BJ (cell line): ENCODE measurements at places on chromosomes 7 and 10. TPM values are rescaled to one million over a fixed set of nuclear protein-coding genes. Genes with fewer than 3 reads are reported as not detected.

DNA sequence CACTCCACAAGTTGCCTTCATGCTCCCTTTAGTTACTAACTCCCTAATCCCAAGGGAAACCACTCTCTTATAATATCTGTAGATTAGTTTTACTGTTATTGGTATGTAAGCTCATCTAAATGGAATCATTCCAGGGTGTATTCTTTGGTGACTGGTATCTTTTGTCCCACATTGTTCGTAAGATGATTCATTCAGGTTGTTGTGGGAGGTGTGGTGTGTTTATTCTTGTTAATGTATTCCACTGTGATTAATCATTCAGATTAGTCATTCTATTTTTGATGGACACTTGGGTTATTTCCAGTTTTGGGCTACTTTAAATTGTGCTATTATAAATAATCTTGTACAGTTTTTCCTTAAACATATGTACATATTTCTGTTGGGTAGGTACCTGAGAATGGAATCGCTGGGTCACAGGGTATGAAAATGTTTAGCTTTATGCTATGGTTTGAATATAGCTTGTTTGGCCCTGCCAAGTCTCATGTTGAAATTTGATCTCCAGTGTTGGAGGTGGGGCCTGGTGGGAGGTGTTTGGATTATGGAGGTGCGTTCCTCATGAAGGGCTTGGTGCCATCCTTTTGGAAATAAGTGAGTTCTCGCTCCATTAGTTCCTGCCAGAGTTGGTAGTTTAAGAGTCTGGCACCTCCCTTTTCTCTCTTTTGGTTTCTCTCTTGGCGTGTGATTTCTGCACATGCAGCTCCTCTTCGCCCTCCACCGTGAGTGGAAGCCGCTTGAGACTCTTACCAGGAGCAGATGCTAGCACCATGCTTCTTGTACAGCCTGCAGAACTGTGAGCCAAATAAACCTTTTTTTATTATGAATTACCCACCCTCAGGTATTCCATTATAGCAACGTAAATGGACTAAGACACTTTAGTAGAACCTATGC is 13.8 kb downstream of the BTRC start:
- DNase-seq: no peak

The HOXA2 gene
- 0.09 and 0.13 TPM in 2 replicates for polyA plus RNA-seq

DNA sequence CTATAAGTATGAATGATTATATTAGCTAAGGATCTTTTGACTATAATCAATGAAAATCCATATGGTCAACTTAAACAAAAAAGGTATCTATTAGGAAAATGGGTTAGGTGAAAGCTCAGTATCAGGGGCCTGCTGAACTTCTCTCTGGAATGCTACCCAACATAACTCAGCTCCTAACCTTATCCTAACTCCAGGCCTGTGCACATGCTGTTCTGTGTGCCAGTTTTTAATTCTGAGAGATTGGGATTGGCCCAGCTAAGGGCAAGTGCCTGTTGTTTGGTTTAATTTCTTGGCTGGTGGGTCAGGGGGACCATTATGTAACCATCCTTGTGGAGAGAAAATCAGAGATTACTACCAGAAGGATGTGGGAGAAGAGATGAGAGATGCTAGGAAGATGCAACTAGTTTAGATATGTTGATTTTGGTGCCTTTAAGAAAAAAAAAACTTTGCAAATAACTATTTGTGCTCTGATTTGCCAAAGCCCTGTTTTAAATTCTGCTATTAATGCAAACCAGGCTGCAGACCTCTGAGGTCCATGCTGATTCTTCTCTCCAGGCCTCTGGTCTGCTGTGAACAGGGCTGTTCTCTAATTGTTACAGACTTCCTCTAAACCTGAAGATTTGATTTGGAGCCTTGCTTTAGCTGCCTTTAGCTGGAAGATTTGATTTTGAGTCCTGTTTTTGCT is 23.9 kb upstream of the HDAC9 start:
- DNase-seq: no peak

- DNase-seq: no peak
Observed at GRCh38 chr10:77062381-77062780, 575.2 kb downstream of the KCNMA1 start.

GRCh38 chr7:2022021-2022409 is 210.7 kb downstream of the MAD1L1 start:
- DNase-seq: no peak

The STAG3 gene
- polyA plus RNA-seq: 0.44 and 0.61 TPM in 2 replicates

DNA sequence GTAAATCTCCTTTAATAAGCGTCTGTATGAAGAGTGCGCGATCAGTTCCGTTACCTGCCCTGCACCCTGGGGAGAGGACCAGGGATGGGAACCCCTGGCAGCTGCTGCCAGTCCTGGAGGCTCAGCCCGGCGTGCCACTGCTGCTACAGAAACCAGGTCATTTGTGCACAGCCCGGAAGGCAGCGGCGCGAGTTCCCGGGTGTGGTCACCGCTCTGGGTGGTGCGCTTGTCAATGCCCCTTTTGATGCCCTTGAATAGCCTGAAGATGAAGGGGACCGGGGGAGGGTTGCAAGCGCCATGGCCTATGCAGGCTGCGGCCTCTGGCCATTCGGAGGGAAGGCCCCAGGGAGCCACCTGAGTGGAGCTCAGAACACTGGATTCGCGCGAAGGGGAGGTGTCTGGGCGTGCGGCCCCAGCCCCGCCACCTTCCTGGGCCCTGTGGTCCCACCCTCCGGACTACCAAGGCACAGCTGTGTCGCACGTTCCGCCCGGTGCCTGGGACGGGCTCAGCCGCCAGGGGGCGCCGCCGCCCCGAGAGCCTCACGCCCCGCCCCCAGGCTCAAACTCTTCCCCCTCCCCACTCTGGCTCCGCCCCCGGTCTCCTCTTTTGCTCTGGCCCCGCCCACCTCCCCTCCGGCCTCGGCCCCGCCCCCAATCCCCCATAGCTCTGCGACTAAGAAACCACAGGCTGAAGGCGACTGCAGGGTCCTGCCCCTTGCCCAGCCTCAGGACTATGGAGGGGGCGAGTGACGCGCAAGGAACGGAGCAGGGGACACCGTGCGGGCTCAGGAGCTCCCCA is 16.5 kb downstream of the AP5Z1 start:
- DNase-seq: no peak

DNA sequence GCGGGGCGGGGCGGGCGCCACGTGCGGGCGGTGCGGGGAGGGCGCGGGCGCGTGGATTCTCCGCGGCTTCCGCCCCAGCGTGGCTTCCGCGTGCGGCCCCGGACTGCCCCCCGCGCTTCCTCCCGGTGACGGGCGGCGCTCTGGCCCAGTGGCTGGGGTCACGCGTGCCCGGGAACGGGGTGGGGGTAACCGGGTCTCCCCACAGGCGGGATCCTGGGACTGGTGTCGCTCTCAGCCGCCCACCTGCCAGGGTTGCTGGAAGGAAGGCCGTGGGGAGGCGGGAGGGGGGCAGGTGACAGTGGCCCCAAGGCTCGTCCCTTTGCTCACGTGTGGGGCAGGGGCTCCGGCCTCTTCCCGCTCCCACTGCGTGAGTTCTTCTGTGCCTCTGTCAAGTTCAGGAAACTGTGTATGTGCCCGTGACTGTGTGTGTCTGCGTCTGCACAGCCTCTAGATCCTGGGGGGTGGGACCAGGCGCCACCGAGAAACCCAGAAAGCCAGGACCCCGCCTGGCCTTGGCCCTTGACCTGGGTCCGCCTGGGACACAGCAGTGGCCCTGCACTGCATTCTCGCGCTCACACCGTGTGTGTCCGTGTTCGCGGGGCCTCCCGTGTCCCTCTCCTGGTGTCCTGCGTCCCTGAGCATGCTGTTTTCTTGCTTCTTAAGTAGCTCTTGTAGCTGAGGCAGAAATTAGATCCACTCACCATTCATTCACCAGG is 919 bp downstream of the MAFK start:
- DNase-seq: no peak
